ENCODE measurements at places on chromosomes 7 and 10.

GRCh38 chr10:8453587-8453986 lies 399.1 kb downstream of the GATA3 start:
- no peak for DNase-seq

GRCh38 chr7:14761510-14762296 lies 140.8 kb downstream of the DGKB start:
- no peak for DNase-seq

DNA sequence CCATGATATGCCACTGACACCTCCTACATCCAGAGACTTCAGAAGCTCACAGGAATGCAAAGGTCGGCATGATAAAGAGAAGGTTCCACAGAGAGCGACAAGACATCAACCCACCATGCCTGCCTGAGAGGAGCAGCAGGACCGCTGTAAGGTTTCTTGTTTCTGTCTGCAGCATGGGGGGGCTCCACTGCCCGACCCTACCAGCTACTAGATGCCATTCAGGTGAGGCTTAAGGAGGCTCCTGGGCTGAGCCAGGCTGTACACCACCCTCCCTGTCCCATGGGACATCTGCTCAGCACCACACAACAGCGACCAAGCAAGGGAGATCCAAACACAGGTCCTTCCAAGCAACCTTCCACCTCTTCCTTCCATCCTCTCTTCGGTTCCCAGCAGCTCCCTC lies 234.6 kb downstream of the TNS3 start:
- no peak for DNase-seq

DNA sequence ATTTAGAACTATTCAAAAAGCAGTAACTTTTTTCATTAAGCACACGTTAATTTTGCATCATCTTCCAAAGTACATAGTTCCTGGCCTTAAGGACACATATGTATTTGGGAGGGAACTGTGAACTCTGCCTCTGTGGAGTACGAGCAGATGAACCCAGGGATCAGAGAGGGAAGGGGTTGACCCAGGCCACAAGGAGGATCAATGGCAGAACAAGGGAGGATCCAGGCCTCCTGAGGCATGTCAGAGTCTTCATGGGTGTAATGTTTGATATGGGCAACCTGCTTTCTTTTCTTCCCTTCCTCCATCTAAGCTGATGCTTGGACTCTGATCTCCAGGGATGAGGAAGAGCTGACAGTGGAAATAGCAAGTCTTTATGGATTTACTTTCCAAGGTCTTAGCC lies 164.0 kb downstream of the SH2D4B start:
- DNase-seq = no peak

DNA sequence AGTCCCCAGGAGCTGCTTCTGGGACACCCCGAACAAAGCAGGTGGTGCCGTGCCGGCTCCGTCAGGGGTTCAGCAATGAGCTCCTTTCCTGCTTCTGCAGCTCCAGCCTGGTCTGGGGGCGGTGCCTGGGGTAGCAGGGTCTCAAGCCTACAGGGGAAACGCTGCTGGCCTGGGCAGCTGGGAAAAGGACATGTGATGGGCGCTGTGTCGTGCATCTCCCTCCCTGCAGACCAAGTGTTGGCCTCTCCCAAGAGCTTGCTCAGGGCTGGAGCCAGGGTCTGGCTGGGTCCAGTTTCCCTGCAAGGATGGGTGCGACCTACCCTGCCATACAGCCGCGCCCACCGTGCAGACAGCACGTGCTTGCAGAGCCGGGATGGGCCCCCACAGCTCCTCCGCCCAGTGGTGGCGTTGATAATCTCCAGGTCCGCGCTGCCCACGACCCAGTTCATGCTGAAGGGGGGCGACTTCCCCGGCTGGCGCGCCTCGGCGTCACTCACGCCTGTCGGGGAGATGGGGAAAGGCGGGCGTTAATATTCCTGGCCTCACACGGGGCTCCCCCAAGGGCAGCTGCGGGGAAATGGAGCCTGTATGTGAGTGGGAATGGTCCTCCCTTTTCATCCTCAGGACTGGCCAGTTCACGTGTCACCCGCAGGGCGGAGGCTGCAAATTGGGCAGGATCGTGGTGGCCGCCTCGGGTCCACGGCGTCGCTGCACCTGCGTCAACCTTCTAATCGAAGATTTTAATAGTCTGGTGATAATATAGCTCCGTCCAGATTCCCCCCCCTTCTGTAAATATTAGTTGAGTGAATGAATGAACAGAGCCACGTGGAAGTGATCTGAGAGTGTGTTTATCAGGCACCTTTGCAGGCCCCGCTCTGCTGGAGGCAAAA lies 128.6 kb downstream of the WDR37 start:
- no peak for DNase-seq

DNA sequence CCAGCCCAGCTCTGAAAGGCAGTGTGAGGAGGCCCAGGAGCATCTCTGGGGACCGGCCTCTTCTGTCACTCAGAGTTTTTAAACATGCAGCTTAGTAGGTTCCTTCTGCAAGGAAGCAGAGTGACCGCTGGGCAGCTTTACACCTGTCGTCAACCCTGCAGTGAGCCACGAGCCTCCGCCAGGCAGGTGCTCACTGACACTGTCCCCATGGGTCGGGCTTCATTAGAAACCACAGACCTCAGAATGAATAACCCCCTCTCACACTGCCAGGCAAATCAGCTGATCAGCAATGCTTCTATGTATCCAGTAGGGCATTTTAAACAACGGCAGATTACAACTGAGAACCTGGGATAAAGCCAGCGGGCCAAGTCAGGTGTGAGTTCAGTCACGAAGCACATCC lies 106.1 kb downstream of the MAD1L1 start:
- DNase-seq = no peak

DNA sequence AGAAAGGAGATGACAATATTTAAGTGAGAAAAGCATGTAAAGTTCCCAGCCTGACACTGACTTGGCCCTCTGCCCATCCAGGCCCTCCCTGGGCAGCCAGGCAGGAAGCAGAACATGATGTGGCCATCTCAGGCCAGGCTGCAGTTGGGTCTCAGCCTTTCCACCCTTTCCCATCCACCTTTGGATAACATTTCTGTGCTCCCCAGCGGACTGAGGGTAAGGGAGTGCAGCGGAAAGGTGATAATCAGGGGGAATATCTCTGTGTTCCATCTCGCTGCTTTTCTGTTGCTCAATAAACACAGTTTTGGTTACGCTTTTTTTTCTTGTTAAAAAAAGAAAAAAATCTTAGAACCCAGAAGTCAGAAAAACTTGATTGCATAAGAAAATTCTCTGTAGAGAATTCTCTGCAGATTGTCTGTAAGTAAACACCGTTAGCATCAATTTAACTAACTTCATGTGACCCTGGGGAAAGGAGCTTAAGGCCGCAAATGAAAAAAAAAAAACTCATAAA lies 37.2 kb upstream of the TARP start:
- DNase-seq = no peak
